Activated CD8-positive, alpha-beta T cell treated with anti-CD3 and anti-CD28 coated beads, Interleukin-2, amount 10 ng/mL, durations not matched to agents 7 days and 5 days (primary cell): ENCODE measurements at places on chromosomes 13 and 19.
A peak's percentile ranks its signal among the peaks of the same experiment; 100 is the strongest.

DNA sequence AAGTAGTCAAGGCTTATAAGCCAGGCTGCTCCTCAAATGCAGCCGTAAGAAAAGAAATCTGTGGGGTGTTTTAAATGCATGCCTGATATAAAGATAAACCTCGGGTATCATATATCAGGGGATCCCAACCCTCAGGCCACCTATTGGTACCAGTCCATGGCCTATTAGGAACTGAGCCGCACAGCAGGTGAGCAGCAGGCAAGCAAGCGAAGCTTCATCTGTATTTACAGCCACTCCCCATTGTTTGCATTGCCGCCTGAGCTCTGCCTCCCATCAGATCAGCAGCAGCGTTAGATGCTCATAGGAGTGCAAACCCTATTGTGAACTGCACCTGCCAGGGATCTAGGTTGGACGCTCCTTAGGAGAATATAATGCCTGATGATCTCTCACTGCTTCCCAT, 233.5 kb upstream of the SERP2 start:
- no peak for DNase-seq

- DNase-seq = peak; percentile 88
Measured at GRCh38 chr19:17938092-17938845, 5.5 kb downstream of the CCDC124 start.

- DNase-seq = no peak
Measured at GRCh38 chr19:19409205-19409604, 3.7 kb downstream of the GATAD2A start.

DNA sequence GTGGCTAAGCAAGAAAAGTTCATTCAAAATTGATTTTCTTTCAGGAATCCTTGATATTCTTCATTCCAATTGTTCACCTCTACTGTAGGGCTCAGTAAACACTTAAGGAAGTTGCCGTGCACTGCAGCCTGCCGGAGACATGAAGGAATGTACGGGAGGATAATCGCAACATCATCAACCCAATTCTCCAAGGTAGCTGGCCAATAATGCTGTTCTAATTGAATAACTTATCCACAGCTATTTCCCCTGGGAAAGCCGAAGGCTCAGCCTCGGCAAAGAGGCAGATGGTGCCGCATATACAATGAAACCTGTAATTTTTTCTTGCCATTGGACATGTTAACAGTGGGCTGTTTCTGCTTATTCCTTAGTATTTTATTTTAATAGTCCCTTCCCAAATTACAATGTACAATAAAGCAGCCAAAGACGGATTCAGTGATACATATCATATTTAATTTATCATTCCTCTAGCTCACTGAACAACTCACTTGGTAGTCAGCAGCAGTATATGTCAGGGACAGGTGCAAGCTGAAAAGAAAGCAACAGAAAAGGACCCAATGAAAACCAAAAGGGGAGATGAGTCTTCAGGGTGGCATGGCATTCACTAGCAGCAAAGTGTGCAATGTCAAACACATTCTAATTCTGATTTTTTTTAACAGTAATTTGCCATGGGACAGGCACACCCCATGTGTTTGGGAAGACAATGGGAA, 420.5 kb upstream of the KLF12 start:
- no peak for DNase-seq

DNA sequence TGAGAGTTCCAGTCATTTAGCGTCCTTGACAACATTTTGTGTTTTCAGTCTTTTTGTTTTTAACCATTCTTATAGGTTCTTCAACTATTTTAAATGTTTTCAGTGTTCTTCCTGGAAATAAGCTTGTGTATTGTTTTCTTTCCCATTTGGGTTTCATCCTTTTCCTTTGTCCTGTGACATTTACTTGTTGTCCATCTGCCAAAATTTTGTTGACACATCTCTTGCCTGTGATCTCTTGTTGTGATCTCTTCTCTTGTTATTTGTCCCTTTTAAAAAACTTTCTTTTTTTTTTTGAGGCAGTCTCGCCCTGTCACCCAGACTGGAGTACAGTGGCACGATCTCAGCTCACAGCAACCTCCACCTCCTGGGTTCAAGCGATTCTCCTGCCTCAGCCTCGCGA, 96.5 kb downstream of the PDS5B start:
- no peak for DNase-seq

- DNase-seq = no peak
Measured at GRCh38 chr19:42343344-42344110, 18.1 kb downstream of the MEGF8 start.

DNA sequence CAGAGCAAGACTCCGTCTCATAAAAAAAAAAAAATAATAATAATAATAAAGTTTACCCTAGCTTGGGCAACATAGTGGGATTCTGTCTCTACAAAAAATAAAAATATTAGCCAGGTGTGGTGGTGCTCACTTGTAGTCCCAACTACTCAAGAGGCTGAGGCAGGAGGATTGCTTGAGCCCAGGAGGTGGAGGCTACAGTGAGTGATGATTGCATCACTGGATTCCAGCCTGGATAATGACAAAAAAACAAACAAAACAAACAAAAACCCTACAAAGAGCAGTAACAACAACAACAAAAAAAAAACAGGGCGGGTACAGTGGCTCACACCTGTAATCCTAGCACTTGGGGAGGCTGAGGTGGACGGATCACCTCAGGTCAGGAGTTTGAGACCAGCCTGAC, 45.2 kb downstream of the ZNF331 start:
- no peak for DNase-seq
